ENCODE measurements at places on chromosomes 16 and 17.

GRCh38 chr16:85556456-85557082 is 56.6 kb upstream of the GSE1 start:
- peak; percentile 68 for DNase-seq

DNA sequence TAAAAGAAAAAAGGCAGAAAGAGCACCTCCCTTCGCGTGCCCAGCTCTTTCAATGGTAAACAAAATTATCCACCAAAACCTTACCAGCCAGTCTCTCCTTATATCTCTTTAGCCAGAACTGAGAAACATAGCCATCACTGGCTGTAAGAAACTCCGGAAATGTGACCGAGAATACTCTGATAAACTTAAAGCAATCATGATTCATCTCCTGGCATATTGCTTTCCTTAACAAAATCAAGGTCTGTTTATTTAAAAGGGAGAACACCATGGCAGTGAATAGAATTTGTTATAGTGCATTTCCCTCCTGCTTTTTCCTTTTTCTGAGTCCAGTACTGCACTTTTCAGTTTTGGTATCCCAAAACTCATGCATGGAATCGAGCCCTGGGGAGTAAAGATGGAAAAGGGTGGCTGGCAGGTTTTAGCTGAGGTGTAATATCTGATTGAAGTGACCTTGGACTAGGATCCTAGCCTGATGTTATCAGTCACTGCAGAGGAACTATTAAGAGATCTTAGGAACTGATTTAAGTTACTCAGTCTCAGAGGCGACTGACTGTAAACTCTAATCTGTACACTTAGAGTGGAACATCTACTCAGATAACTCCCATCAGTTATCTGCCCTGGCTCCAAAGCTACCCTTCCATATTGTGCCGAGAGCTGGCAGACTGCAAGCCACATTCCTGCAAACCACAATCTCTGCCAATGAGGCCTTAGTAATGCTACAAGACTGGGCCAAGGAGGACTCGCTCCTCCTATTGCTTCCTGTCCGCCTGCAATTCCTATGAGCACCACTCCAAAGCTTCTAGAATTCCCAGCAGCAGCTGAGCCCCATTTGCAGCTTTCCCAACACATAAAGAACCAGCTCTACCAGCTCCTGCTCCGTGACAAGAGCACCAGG is 7.4 kb upstream of the COX10 start:
- DNase-seq: no peak

DNA sequence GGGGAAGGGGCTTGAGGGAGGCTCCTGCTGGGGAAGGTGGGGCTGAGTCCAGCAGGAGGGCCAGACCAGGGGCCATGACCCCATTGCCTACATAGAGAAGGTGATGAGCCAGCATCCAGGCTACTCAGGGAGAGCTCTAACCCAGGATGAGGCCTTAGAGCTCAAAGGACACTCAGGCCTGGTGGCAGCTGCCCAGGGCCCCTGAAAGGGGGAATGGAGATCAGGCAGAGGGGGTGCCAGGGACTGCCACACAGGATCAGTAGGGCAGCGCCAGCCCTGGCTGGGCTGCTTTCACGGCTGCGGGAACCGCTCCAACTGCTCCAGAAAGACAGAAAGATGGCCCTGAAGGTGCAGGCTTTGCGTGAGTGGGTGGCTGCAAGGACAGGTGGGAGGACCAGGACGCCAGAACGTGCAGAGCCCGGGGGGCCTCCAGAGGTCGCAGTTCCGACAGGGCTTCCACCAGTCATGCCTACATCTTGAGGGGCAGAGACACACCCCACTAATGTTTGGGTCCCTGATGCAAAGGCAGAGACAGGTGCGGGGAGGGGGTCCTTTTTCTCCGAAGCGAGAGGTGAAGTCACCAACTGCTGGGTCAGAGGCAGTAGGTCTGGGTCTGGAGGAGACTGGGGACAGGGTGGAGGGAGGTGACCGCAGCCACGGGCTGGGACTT is 882 bp upstream of the ATP6V0C start:
- DNase-seq: no peak

DNA sequence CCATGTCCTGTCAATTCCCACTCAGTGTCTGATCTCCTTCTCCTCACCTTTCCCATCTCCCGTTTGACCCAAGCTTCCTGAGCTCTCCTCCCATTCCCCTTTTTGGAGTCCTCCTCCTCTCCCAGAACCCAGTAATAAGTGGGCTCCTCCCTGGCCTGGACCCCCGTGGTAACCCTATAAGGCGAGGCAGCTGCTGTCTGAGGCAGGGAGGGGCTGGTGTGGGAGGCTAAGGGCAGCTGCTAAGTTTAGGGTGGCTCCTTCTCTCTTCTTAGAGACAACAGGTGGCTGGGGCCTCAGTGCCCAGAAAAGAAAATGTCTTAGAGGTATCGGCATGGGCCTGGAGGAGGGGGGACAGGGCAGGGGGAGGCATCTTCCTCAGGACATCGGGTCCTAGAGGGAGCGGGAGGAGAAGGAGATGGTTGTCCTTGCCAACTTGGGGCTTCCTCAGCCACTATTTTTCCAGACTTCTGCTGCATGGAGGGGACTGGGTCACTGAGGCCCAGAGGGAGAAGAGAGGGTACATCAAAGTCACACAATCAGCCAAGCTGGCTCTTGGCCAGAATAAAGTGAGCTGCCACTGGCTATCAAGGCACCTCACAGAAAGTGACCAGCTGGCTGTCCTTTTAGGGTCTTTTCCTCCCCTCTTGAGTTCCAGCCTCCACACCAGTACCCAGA is 1.9 kb upstream of the TBC1D10B start:
- no peak for DNase-seq

DNA sequence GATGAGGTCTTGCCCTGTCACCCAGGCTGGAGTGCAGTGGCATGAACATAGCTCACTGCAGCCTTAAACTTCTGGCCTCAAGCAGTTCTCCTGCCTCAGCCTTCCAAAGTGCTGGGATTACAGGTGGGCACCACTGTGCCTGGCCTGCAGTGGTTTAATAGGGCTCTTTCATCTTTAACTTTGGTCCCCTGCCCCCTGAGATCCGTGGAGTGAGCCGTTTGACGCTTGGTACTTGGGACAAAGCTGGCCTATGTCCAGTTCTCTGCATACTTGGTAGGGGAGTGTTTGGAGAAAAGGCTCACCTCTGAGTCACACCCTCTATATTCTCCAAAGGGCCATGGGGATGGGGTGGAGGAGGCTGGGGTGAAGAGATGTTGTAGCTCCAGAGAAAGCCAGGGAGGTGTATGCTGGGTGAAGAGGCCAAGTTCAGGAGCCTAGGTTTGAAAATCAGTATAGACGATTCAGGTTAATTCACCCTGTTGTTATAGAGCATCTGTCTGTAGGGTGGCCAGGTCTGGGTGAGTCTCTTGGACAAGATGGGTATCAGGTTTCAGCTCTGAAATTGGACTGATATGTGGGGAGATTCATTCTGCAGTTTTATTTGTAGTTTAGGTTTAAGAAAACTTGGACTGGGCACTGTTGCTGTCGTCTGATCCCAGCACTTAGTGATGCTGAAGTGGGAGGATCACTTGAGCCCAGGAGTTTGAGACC is 17.6 kb downstream of the ABCC1 start:
- no peak for DNase-seq

- DNase-seq: no peak
Observed at GRCh38 chr17:75295201-75296158, 6.2 kb upstream of the SLC25A19 start.

DNA sequence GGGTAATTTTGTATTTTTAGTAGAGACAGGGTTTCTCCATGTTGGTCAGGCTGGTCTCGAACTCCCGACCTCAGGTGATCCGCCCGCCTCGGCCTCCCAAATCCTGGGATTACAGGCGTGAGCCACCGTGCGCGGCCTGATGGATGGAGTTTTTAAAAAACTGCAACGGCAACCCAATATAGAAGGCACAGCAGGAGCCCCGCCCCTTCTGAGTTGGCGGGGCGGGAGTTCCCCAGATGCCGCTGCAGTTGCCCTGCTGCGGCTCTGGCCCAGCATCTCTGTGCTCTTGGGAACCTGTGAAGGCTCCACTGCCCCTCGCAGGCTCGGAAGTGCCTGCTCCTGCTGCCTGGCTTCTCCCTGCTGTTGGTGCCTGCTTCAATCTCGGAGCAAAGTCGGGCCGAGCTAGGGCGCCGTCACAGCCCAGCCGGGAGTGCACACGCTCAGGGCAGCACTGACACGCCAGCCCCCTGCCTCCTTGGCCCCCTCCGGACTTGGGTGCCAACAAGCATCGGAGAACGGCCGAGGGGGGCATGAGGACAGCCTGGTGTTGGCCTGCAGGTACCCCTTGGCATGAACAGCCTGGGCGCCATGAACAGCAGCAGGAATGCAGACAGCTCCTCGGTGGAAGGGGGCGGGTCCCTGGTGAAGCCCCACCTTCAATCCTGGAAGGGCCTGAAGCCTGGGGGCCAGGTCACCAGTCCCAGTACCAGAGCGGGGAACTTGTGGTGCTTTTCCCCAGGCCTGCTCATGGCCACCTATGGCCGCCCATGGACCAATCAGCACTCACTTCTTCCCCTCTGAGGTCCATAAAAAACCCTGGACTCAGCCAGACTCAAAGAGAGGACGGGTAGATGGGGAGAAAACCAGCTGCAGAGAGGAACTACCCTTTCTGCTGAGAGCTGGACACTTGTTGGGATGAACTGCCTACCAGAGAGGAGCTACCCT is 2.3 kb upstream of the NT5M start:
- DNase-seq: peak; percentile 55

All from activated CD4-positive, alpha-beta memory T cell treated with anti-CD3 and anti-CD28 coated beads, Interleukin-2, amount 10 ng/mL, durations not matched to agents 7 days and 5 days (primary cell).